Epithelial cell of proximal tubule (primary cell): ENCODE measurements at places on chromosomes 1 and 21.

GRCh38 chr1:200487650-200488049 is 77.8 kb upstream of the ZNF281 start:
- no peak for DNase-seq

GRCh38 chr21:33394260-33394659 is 9.0 kb upstream of the IFNGR2 start:
- DNase-seq, result no peak

- no peak for DNase-seq
Measured at GRCh38 chr1:67166196-67166595, at the start of gene IL23R. Gene IL23R, plus strand, starts transcription at chr1:67166454. Its CDS starts 1,667 bp downstream, at chr1:67168121.

GRCh38 chr1:146036965-146037646 is 15.6 kb upstream of the HJV start:
- DNase-seq, result peak; percentile 59

- no peak for DNase-seq
Measured at GRCh38 chr1:167128261-167129227, 34.7 kb downstream of the STYXL2 start.

DNA sequence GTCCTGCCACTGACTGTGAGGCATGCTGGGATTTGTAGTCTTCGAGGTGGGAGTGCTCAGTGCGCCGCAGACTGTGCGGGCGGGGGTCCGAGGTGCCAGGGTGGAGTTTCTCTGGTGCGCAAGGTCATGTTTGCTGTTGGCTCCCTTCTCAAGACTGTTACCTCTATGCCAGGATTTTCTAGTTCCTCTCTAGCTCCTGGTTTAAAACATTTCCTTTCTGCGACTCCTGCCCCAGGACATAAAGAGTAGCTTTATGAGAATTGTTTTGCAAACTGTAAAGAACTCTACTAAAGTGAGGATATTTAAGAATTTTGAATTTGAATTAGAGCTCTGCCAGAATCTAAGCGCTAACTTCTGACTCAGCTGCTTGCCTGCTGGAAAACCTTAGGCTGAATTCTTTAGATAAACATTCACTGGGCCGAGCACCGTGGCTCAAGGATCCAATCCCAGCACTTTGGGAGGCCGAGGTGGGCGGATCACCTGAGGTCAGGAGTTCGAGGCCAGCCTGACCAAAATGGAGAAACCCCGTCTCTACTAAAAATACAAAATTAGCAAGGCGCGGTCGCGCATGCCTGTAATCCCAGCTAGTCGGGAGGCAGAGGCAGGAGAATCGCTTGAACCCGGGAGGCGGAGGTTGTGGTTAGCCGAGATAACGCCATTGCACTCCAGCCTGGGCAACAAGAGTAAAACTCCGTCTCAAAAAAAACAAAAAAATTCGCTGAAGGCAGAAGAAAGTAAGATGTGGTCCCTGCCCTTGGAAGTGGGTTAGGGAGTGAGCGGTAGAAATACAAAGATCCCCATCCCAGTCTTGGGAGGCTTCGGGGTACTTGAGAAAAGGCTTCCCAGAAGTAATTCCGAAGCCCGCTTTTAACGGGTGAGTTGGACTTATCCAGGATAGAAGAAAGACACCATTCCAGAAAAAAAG is 992 bp upstream of the USP48 start:
- peak; percentile 72 for DNase-seq

- DNase-seq, result no peak
Measured at GRCh38 chr1:167666416-167666815, 36.4 kb downstream of the RCSD1 start.

- no peak for DNase-seq
Measured at GRCh38 chr1:156505679-156506298, 5.2 kb upstream of the MEF2D start.

DNA sequence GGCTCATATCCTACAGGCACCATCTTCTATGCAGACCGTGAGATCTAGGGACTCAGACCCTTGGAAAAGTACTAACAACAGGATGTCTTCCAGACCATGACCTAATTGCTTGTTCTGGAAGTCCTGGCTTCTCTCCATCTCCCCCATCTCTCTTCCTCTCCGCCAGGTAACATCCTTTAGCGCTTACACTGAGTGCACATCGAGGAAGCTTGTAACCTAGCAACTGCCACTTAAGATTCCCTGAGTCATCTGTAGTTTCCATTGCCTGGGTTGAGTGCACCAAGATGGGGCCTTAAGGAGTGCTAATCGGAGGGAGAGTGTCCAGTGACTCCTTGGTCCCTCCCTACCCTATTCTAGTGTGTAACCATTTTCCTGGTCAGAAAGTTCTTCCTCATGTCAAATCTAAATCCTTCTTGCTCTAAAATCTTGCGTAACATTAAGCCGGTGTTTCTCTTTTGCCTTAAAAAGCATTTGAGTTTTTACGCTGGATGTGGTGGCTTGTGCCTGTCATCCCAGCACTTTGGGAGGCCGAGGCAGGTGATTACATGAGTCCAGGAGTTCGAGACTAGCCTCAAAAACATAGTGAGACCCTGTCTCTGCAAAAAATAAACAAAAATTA is 9.7 kb downstream of the KLHDC8A start:
- no peak for DNase-seq
